ENCODE measurements at places on chromosomes 1 and 21.

DNA sequence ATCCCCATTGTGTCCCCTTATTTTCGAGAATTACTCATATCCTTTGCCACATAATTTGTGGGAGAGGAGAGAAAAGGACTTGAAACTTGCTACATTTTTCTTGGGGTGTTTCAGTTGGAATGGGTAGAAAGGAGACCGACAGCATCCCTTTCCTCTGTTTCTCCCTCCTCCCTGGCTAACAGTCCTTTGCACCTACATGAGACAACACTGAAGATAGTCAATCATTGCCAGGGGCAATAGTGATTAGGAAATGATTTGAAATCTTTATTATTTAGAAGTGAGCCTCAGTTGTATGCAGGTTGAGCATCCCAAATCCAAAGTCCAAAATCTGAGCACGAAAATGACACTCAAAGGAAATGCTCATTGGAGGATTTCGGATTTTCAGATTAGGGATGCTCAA is 7.8 kb upstream of the TARS2 start:
- DNase-seq, result no peak

GRCh38 chr1:178341261-178341956 is 155.4 kb downstream of the CLEC20A start:
- peak; percentile 23 for DNase-seq

GRCh38 chr1:158121604-158122254 is 59.0 kb upstream of the CD1D start:
- DNase-seq, result peak; percentile 62

- no peak for DNase-seq
Measured at GRCh38 chr1:3384407-3384806, 70.1 kb upstream of the ARHGEF16 start.

- no peak for DNase-seq
Measured at GRCh38 chr21:33908760-33909159, 6.8 kb downstream of the ATP5PO start.

- peak; percentile 54 for DNase-seq
Measured at GRCh38 chr1:153882296-153882912, 40.4 kb downstream of the GATAD2B start.

GRCh38 chr1:39952359-39953110 is 2.4 kb upstream of the MFSD2A start:
- DNase-seq, result no peak
